RPMI7951 (cell line): ENCODE measurements at places on chromosomes 12 and 14. TPM values are rescaled to one million over a fixed set of nuclear protein-coding genes. Genes with fewer than 3 reads are reported as not detected.

- no peak for DNase-seq
Measured at GRCh38 chr14:93951635-93952540, 24.5 kb downstream of the ASB2 start.

DNA sequence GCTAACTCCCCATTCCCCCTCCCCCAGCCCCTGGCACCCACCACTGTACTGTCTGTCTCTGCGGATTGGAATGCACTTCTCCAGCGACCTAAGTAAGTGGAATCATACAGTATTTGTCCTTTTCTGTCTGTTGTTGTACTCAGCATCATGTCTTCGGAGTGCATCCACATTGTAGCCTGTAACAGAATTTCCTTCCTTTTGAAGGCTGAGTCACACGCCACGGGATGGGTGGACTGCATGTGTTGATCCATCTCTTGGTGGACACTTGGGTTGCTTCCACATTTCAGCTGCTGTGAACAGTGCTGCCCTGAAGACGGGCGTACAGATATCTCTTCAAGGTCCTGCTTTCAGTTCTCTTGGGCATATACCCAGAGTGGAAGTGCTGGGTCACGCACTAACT lies 34.4 kb downstream of the DDX51 start:
- DNase-seq: no peak

DNA sequence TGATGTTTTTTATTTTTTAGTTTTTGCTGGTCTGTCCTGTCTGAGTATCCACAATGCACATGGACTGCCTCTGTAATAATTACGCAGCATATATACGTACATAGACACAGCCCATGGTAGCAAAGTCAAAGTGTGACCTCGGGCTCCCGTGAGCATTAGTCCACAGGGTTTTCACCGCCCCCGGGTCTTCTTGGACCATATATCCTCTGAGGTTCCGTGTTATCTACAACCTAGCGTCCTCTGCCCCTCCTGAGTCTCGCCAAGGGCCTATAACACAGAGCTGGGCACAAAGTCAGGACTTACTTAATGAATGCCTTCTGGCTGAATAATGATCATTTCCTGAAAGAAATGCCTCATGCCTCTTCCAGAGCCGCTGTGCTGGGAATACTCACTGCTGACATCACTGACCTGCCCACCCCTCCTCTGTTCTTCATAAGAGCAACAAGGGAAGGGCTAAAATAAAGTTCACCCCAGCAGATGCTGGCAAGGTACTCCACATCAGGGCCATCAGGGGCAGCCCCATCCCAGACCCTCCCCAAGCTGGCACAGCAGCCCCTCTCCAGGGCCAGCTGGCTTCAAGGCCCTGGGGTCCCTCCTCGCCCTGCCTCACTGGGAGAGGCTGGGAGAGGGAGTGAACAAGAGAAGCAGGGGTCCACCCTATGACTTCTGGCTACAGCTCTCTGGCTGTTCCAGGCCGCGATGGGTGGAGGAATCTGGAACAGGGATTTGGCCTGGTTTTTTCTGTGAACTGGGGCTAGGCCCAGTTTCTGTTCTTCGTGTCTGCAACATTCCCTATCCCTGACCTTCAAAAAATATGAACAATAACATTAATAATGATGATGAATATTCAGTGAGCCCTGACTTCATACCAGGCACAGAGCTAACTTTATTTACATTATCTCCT lies 7.9 kb downstream of the HDAC7 start:
- DNase-seq: no peak

The WSCD2 gene
- not detected in 2 replicates for total RNA-seq

GRCh38 chr12:124044809-124045321 lies 71.8 kb downstream of the ZNF664 start:
- peak; percentile 20 for DNase-seq

The OR4E2 gene
- total RNA-seq: not detected in 2 replicates

The KIF21A gene
- 8.8 and 11.9 TPM in 2 replicates for total RNA-seq

The SAMD15 gene
- total RNA-seq: 0.84 and 1.7 TPM in 2 replicates

DNA sequence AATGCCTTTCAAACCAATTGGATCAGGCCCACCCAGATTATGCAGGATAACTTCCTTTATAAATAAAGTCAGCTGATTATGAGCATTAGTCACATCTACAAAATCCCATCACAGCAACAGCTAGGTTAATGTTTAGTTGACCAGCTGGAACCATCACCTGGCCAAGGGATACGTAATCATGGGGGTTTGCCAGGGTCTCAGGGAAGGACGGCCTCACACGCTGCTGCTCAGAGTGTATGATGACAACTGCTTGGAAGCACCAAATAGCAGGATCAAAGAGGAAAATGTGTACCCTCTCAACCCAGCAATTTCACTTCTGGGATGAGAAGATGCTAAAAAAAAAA lies 162.6 kb downstream of the SLC15A4 start:
- no peak for DNase-seq

GRCh38 chr12:45178771-45179170 lies 37.1 kb upstream of the ANO6 start:
- DNase-seq: no peak

The SLC6A12 gene
- not detected in 2 replicates for total RNA-seq

The CLEC1A gene
- total RNA-seq: 0.12 TPM in 1 of 2 replicates, not detected in the other

The KRT71 gene
- not detected in 2 replicates for total RNA-seq

The SLC10A1 gene
- total RNA-seq: not detected in 2 replicates

The PTPRQ gene
- under 0.01 TPM in 2 replicates for total RNA-seq

- DNase-seq: no peak
Measured at GRCh38 chr14:92886337-92886736, 36.6 kb upstream of the CHGA start.

The MYO1H gene
- not detected in 2 replicates for total RNA-seq

DNA sequence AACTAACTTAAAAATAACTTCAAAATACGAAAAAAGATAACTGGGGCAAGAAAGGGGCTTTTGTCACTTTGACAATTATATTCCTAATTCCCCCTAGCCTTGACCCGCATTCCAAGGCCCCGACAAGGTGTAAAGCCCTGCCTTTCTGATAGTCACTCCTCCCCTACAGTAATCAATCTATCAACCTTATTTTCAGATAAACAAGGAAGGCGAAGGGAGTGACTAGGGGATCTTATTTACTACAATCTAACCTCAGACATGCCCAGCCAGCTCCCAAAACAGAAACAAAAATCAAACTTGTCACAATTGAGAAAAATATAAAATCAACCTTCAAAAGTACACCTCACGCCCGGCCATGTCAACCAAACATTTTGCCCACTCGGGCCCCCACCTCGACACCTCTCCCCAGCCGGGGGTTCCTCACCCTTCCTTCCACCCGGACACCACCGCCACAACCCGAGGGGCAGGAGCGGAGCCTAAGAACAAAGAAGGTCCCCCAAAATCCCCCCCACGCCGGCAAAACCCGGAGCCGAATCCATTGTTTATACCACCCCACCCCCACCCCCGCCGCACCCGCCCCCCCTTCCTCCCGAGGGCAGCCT lies 562 bp downstream of the ZFYVE1 start:
- no peak for DNase-seq

DNA sequence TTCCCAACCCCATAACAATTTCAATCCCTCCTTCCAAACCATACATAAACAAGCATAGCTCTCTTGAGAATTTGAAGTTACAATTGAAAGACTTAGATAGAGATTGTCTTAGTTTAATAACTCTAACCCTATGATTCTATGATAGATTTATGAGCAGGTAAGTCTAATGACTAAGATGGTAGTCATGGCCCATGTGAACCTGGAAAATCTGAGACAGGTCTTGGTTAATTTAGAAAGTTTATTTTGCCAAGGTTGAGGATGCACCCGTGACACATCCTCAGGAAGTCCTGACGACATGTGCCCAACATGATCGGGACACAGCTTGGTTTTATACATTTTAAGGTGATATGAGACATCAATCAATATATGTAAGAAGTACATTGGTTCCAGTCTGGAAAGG lies 248.8 kb downstream of the KCNH5 start:
- DNase-seq: no peak

The PLEKHG7 gene
- total RNA-seq: not detected in 2 replicates

DNA sequence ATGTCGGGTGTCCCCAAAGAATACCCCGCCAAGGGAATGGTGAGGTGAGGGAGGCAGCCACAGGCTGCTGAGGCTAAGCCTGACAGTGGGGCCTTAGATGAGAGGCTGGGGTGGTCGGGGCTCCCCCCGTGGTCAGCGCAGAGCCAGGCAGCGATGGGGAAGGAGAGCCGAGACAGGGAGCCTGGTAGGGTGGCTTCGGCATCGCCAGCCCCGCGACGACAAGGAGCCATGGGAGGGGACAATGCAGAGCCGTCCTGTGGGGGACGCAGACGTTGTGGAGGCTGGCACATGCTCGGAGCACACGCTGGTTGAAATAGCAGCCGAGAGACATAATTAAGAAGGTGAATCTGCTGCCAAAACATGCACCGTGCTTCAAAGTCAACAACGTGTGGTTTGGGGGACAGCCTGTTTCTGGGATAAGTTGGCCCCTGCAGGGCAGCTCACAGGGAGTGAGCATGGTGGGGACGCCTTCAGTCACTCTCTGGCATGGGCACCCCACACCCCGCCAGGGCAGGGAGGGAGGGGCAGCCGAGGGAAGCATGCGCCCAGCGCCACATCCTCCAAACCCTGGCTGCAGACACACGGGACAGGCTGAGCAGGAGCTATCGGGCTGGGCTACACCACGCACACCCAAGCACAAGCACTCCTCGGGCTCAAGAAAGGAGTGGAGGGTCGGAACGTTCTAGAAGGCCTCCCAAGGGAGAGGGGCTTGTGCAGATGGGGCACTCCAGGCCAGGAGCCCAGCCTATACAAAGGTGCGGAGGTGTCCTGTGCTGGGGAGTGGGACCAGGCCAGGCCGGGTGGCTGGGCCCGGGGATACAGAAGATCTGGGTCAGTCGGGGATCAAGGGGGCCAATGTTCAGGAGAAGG lies 66.6 kb upstream of the C14orf180 start:
- no peak for DNase-seq

DNA sequence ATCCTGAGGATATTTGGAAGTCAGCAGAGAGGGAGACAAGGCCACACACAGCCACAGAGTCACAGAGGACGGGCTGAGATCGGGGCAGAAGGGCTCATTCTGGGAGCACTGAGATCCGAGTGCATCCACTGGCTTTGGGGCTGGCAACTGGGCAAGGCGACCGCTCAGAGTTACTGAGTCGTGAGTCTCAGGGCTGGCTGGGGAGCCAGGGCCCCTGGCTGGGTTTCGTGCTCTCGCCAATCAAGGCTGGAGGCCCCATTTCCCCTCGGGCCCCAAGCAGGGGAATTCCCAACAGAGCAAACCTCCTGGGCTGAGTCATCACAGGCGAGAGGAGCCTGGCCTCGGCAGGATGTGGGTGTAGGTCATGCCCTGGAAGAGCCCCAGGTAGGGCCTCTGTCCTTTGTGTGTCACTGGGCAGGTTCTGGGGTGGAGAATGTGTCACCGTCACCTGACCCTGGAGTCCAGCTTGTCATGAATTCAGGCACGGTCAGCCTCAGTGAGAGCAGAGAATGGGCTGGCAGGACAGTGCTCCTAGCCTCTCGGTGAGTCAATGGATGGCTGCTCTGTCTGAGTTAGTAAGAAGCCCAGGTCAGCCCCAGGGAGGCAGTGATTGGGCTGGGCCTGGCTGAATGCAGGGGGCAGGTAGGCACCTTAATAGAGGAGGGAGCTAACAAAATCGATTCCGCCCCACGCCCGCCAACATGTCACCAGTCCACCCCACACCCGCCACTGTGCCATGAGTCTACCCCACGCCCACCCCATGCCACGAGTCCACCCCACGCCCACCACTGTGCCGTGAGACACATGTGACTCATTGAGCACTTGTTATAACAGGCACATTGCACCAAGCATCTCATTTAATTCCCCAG lies 16.9 kb downstream of the ASB2 start:
- peak; percentile 98 for DNase-seq

The KRT75 gene
- total RNA-seq: not detected in 2 replicates

The ADCY4 gene
- total RNA-seq: not detected in 2 replicates

The TPPP2 gene
- not detected in 2 replicates for total RNA-seq

The APOF gene
- not detected in 2 replicates for total RNA-seq
